ENCODE measurements at places on chromosomes 11 and 22.

DNA sequence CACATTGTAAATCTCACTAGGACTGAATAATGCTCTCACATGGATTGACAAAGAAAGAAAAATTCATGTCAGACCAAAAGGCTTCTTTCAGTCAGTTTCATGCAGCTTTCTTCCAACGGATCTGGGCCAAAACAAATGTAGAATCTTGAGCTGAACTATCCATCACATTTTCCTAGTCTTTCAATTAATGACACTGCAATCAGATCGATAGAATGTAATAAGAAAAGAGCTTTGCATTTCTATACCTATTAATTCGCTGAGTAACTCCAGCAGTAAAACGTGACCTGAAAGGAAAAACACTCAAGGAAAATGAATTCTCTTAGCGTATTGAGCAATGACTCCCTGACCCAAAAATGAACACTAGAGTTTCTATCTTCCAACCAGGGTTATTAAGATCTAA, 194.8 kb upstream of the BLID start:
- no peak for DNase-seq

DNA sequence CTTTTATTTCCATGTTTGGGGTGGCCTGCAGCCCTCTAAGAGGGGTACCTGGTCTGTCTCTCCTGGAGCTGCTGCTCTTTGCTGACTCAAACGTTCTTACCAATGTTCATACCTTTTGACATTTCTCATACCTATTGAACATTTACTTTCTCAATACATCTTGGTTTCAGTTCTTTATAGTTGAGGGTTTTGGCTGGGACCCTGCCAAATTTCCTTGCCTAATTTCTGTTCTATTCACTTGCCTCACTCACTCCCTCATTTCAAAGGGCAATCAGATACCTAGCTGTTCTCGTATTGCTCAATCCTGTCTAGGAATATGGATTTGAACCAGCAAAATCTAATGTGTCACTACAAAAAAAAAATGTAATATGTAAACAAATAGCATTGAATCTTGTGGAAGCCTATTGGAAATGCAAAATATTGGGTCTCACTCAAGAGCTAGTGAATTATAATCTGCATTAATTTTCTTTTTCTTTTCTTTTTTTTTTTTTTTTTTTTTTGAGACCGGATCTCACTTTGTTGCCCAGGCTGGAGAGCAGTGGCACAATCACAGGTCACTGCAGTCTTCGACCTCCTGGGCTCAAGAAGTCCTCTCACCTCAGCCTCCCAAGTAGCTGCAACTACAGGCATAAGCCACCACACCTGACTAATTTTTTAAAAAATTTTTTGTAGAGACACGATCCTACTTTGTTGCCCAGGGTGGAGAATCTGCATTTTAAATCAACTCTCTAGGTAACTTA, 7.5 kb downstream of the OR6M1 start:
- DNase-seq: no peak

GRCh38 chr11:85313741-85314140, 313.4 kb downstream of the DLG2 start:
- DNase-seq: no peak

- DNase-seq: no peak
These were observed 43.1 kb upstream of the NECTIN1 start for GRCh38 chr11:119772076-119772475.

- DNase-seq: no peak
These were observed 163.1 kb upstream of the FAT3 start for GRCh38 chr11:92061456-92062062.

- no peak for DNase-seq
These were observed 327 bp upstream of the MED17 start for GRCh38 chr11:93783765-93784144.
